GM19239 (cell line): ENCODE measurements at places on chromosomes 5 and 9.

DNA sequence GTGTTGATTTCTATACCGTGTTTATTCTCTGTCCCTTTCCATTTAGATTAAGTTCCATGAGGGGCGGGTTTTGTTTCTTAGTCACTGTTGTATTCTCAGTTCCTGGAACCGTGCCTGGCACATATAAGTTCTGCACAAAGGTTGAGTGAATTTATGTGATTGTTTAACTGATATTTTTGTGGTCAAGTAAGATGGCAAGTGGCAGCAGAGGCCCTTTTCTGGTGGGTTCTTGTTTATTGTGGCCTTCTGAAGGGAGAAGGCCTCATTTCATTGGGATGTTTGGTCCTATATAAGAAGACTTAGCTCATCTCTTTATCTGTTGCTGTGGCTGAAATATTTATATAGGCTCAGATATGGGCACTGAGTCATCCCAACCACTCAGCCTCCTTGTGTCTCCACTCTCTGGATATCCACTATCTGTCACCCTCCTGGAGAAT lies 262.5 kb downstream of the PSAT1 start:
- no peak for DNase-seq

DNA sequence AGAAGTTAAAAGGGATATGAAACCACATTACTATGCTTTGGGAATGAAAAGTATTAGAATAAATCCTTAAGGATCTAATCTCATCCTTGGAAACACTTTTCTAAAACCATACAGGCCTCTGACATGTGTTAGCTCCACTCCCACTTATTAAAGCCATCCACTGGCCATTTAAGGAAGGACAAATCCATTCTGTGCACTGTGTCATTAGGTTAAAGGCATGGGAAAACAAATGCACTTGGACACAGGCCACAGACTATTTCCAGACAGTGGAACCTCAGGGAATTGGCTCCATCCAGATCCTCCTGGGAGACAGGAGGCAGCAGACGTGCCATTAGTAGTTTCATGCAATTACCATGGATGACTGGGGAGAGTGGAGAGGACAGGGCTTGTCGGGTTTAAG lies 454.9 kb downstream of the ENC1 start:
- DNase-seq = no peak

GRCh38 chr5:180791611-180792213 lies 10.9 kb downstream of the MGAT1 start:
- no peak for DNase-seq

DNA sequence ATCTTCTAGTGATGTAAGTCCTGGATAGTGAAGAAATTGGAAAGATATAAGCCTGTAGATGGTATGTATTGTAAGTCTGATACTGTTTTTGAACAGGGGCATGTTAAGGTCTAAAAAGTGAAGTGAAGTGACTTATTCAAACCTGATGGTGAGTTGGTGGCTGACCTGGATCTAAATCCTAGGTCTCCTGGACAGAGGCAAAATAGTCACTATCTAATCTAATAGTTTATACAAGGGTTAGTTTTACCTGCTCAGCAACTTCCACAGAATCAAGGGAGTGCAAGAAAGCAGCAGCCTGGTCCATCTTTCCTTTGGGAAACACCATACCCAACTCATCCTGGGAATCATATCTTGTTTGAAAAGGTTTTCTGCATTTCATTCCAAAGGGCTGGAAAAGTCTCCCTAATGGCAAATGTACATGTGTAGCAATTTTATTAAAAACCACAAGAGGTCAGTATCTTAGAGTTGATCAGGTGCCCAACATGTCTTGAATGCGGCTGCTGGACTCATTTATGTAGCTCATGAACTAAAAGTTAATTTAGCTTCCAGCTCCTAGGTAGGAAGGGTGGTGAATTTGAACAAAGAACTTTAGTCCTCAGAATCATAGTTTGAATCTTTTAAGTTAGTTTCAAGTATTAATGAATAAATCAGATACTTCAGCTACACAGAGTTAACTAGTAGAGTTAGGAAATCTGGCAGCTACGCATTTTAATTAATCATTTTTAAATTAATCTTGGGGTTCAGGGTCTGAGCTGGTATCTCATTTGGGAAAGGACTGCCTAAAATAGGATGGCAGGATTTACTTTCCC lies 26.0 kb downstream of the SKP2 start:
- DNase-seq = no peak

GRCh38 chr5:80516826-80517225 lies 28.9 kb downstream of the FAM151B start:
- no peak for DNase-seq
